H1 (cell line): ENCODE measurements at places on chromosomes 1 and 21.

- DNase-seq: no peak
Measured at GRCh38 chr1:212519131-212519530, 86.4 kb downstream of the NENF start.

GRCh38 chr1:65109487-65109886 lies 38.5 kb upstream of the AK4 start:
- DNase-seq: no peak

GRCh38 chr21:15776818-15777217 lies 47.0 kb downstream of the USP25 start:
- no peak for DNase-seq

- peak; percentile 38 for DNase-seq
Measured at GRCh38 chr1:76330991-76331603, 256.6 kb downstream of the ST6GALNAC3 start.

DNA sequence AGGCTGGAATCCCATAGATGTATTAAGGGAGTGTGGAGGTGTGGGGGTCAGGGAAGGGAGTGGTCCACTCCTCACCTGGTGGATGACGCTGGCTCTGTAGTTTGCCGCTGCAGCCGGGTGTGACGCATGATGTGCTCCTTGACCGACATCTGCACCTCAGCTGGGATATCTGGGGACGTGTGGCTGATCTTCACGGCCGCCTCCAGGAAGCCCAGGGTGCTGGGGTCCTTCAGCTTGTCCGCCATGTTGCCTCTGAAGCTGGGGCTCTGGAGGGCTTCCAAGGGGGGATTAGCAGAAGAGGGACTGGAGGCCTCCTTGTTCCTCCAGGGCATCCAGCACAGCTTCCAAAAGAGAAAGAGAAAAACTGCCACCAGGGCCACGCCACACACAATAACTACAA lies 14.1 kb downstream of the SYT6 start:
- no peak for DNase-seq

GRCh38 chr1:22849770-22850169 lies 122.9 kb downstream of the LACTBL1 start:
- no peak for DNase-seq

DNA sequence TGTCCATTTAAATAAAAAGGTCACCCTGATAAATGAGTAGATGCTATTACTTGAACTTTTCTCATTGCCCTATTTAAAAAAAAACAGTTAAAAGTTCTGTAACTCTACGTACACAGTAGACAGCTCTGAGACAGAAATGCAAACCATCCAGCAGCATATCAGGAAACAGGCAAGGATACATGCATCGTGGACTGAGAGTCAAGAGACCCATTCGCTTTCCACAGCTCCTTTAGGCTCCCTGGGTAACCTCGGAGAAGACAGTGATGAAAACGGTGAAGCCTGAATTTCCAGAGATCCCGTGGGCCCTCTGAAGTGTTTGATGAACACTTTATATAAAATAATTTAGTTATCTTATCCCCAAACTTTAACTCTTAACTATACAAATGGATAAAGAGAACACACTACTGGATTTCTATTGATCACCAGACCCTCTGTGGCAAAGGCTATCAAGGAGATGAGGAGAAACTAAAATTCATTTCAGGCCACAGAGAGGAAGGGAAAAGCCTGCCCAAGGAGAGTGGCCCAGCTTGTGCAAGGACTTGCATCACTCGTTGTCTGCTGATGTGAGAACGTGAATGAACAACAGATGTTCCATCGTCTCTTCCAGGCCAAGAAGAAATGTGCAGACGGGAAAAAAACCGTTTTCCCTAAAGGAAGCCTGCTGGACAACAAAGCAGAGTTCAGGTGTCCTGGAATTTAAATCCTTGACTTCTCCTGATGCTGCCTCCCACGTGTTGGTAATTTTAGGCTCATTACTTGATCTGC lies 131.0 kb downstream of the TGFBR3 start:
- no peak for DNase-seq

- DNase-seq: peak; percentile 49
Measured at GRCh38 chr1:26190373-26190987, at the start of gene CATSPER4. Gene CATSPER4, plus strand, starts transcription at chr1:26190602. Its CDS starts 26 bp downstream, at chr1:26190628.

DNA sequence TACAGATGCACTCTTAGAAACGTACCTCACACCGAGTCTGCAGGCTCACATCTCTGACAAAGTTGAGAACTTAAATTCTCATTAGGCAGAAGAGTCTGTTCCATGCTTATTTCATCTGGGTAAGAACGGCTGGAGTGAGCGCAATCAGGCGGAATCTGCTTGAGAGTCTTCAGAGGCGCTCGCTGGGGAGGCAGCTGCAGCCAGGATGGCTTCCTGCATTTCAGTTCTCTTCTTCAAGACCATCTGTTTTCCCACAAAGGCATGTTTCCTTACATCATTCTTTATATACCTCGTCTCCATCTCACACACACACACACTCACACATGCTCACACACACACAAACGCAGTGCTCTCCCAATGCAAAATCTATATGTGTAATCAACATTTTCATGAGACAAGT lies 497.1 kb downstream of the AJAP1 start:
- DNase-seq: no peak

GRCh38 chr1:232904566-232904965 lies 45.8 kb upstream of the NTPCR start:
- DNase-seq: no peak

GRCh38 chr1:97340951-97341350 lies 579.9 kb downstream of the DPYD start:
- no peak for DNase-seq

- DNase-seq: no peak
Measured at GRCh38 chr1:157798211-157798610, 21.3 kb upstream of the FCRL2 start.

- no peak for DNase-seq
Measured at GRCh38 chr1:11688506-11688905, 3.0 kb upstream of the DRAXIN start.

- DNase-seq: no peak
Measured at GRCh38 chr1:2607641-2608091, 21.1 kb downstream of the PRXL2B start.

GRCh38 chr1:44707959-44708831 lies 22.8 kb downstream of the RNU5D-1 start:
- DNase-seq: no peak
